NCI-H82 (cell line): ENCODE measurements at places on chromosomes 12 and 14.

GRCh38 chr14:58562141-58562540, 75.6 kb upstream of the DACT1 start:
- DNase-seq: no peak

GRCh38 chr14:92848887-92849286, 54.8 kb downstream of the GOLGA5 start:
- DNase-seq: peak; percentile 6

DNA sequence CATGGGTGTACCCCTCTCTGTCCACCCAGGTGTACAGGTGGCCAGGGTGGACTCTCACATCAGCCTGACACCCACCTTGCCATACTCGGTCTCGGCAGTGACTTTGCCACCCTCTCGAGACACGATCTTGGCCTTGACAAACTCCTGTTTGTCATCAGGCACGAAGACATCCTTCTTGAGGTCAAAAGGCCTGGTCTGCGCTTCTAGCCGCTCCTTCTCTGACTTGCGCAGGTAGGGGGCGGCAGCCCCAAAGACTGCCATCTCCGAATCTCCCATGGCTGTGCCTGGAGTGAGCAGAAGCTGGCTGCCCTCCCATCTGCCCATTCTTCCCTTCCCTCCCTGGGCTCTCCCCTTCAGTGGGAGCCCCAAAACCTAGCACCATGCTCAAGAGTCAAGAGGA, 2.0 kb downstream of the MYH7 start:
- DNase-seq: no peak

GRCh38 chr12:88763536-88764100, 183.3 kb upstream of the KITLG start:
- DNase-seq: no peak

DNA sequence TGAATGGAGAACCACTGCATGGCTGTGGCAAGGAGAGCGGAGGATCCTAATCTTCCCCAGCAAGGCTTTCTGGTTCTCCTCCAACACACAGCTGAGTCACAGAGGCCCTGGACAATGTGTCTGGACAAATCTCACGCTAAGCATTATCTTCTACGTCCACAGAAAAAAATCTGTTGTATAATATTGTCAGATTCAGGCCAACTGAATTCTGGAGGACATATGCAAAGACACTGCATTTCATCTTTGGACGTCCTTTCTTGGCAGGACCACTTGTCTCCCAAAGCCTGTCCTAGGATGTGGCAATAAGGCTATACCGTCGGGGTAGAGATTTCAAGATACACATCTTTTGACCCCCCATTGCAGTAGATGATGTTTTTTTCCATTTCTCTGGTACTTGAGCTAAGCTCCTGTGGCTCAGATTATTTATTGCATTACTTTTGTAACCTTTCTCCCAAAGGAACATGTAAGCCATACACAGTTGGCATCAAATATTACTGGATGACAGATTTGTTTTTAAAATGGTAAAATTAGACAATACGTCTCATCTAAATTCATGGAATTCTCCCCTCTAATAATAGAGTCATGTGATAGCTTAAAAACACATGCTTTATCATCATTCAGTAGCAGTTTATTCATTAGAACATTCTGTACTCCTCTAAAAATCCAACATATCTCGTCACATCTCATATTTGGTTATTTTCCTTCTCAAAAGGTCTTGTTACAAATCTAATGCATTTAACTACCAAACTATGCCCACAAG, 19.4 kb downstream of the LMO3 start:
- no peak for DNase-seq

- DNase-seq: no peak
Measured at GRCh38 chr14:101336183-101336582, 225.1 kb upstream of the DIO3 start.

- DNase-seq: no peak
Measured at GRCh38 chr14:105034315-105035039, 13.6 kb upstream of the CDCA4 start.

- DNase-seq: no peak
Measured at GRCh38 chr12:48856379-48856778, 4.4 kb upstream of the DDX23 start.

DNA sequence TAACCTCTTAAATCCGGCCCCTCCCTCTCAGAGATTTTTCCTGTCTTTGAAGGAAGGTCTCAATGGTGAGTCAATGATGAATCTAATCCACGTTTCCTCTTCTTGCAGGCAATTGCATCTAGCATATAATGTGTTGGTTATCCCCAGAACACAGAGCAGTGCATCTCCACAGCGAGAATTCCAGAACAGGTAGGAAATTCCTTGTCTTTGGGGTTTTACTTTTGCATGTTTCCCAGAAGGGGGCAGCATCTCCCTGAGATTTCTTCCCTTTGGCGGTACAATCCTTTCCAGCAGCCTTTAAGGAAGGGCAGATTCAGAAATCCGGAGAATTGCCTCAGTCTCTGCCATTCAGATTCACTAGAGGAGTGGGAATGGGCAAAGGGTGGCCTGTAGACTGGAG, 128.0 kb downstream of the KCNA5 start:
- peak; percentile 62 for DNase-seq

DNA sequence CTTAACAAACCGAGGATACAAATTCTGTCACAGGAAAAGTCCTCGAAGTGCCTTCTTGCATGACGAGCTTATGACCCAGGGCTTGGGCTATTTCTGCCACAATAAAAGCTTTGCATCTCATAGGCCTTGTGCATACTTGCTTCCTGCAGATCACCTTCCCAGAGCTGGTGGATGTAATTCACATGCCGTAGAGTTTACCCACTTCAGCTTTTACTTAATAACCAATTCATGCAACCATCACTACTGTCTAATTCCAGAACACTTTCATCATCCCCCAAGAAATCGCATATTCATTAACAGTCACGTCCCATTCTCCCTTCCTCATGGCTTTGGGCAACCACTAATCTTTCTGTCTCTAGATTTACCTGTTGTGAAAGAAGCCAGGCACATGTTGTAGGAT, 9.0 kb upstream of the BDKRB1 start:
- DNase-seq: no peak

GRCh38 chr14:38616959-38617358, 361.1 kb upstream of the CLEC14A start:
- DNase-seq: peak; percentile 9

- no peak for DNase-seq
Measured at GRCh38 chr14:65847075-65847847, 434.7 kb downstream of the FUT8 start.

DNA sequence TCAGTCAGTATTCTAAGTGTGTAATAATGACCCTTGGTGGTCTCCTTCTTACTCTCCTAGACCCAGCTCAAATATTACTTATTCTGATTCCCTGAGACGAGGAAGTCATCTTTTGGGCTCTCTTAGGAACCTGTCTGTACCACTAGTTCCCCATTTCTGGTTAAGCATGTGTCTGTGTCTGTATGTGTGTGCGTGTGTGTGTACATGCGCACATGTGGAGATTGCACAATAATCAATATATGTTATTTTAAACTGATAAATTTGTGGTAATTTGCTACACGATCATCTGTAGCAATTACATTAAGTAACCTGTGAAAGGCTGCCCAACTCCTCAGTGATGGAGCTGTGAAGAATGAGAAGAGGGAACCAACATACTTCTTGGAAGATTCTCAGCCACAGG, 132.2 kb downstream of the ASCL4 start:
- DNase-seq: no peak
